T1000 (cell line): ENCODE measurements at places on chromosomes 1 and 21.

DNA sequence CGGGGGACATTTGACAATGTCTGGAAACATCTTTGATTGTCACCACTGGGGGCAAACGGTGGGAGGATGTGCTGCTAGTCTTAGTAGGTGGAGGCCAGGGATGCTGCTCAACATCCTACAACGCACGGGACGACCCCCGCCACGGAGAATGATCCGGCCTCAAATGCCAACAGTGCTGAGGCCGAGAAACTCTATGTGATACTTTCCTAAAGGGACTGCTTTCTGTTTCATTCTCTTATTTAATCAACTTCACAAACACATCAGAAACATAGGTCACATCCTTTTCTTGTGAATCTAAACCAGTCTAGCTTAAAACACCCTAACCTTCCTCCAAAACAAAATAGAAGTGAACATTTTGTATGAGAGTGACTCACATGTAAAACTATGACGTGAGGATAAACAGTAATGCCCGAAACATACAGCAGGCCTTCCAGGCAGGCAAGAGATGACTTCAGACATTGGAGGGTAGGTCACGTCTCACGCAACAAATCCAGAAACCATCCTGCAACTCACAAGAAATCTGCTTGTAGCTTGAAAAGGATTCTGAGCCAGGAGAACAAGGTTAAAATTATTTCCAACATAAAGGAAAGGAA lies 37.2 kb upstream of the ETS2 start:
- DNase-seq = peak; percentile 9

- no peak for DNase-seq
Observed at GRCh38 chr1:112319371-112320040, 76.5 kb upstream of the CTTNBP2NL start.

DNA sequence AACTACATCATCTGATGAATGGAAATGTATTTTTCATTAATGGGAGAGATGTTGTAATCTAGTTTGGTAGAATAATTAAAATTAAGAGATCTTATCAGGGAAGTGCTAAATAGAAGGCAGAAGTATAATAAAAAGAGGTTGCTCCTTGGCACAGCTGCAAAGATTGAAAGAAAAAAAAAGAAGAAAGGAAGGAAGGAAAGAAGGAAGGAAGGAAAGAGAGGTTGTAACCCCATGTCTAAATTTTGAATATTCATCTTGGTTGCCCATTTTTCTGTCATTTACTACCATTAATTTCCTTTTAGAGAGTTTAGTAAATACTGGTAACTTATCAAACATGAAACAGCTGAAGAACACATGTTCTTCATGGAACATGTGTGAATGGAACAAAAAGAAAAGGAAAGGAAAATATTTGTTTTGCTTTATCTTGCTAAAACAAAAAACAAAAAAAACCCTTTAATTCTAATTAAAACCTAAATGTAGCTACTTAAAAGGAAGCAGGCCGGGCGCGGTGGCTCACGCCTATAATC lies 10.5 kb upstream of the MDM4 start:
- no peak for DNase-seq

DNA sequence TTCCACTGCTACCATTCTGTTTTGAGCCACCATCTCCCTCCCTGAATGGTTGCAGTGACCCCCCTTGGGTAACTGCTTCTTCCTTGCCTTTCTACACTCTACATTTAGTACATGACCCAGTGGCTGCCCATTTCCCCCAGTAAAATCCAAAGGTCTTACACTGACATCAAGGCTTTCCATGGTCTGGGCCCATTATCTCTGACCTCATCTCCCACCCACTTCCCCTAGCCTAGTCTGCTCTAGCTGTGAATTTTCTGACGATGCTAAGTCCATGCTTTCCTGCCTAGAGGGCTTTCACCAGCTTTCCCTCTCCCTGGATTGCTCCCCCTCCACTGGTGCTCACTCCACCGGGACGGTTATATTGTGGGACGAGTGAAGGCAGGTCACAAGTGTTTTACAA lies 219.2 kb downstream of the RYR2 start:
- DNase-seq = no peak
